ENCODE measurements at places on chromosomes 7 and 10.

DNA sequence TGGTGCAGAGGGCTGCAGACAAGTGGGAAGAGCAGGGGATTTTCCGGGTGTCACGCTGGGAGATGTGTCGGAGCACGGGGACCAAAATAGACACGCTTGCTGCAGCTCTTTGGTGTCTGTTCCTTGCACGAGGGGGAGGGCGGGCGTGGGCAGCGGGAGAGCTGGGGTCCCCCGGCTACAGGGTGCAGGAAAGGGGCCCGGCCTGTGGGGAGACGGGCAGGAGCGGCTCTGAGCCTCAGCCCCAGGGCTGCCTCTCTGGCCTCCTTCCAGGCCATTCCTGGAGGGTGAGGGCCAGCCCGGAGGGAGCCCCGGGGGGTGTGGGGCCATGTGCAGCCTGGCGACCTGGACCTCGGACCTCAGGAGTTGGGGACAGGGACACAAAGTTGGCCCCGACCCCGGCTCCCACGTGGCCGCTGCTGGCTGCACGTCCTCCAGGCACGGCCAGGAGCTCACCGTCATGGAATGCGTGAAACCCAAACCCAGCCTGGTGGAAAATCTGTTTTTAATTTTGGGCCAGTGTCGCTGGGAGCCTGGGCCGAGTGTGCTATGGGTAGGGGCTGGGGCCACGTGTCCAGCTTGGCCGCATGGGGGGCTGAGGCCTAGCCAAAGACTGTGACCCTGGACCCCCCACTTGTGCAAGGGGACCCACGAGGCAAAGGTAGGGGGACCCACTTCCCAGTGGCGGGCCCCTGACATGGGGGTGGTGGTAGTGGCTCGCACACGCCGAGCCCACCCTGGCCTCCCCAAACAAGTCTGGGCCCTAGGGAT is 6.6 kb downstream of the TTYH3 start:
- no peak for DNase-seq

DNA sequence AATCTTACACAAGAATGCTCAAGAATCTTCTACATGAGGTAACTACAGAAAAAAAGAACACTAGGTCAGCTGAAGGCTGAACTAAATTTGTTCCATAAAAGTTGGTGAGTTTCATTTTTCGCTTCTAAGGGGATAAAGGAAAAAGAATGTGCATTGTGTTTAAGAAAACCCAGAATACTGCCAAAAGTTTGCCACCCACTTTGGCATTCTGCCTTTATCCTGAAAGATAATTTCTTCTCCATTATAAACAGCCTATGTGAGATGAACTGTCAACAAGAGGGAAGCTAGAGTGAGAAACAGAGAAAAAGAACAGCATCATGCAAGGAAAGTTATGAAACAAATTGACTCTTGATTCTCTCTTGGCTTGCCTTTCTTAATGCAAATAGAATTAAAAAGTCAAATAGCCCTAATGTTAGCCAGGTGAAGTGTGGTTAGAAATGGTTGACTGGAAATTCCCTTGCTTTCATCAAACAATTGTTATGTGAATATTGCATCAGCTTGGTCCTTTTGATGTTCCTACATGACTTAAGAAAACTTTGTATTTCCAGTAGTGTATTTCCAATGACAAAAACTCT is 25.8 kb downstream of the STEAP1 start:
- DNase-seq: no peak

DNA sequence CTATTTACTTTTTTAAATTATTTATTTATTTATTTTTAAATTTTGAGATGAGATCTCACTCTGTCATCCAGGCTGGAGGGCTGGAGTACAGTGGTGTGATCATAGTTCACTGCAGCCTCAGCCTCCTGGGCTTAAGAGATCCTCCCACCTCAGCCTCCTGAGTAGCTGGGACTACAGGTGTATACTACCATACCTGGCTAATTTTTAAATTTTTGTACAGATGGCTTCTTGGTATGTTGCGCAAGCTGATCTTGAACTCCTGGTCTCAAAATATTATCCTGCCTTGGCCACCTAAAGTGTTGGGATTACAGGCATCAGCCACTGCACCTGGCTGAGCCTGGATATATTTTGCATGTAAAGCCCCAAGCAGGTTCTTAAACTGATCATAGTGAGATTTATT is 7.6 kb downstream of the CHST12 start:
- DNase-seq: no peak

DNA sequence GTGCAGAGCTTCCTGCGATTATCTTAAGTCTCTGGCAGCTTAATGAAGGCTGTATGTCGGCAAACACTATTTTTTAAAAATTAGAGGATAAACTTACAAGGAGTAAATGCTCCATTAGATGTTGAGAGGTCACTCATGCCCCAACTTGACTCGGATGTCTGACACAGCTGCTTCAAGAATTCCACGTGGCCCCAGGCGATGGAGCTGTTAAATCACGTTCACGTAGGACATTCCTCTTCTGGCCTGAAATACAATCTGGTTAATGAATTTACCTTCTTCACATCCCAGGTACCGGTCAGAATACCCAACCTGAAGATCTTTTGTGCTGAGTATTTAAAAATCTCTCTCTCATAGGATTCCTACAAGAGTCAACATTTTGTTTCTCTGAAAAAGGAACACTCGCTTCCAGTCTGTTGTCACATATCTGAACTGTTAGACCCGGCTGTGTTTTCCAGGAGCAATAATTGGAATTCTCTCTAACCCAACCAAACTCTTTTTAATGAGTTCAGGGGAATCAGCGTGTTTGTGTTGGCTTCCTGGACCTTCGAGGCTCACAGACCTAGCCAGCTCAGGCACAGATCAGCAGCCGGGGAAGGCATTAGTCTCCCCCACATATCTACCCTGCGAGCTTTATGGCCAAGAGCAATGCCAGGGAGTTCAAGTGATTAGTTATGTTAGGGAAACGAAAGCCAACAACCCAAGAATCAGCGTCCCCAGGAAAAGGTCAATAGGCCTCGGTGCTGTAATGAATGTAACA is 284.9 kb downstream of the FGFR2 start:
- no peak for DNase-seq

DNA sequence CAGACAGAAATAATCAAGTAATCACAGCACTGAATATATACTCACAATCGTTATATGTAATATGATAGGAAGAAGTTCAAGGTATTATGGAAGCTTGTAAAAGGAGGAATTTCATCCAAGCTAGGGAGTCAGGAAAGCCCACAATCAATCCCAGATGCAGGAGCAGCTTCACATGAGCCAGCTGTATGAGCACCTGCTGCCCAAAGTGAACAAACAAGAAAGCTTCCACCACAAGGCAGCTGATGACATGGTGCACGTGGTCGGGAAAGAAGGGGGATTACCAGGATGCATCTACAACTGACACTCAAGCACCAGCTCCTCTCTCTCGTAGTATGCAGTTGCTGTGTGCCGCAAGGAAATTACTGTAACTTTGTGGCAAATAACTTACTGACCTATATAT is 225.2 kb downstream of the XPNPEP1 start:
- DNase-seq: peak; percentile 32

GRCh38 chr7:150927956-150928344 is 50.2 kb downstream of the KCNH2 start:
- no peak for DNase-seq

DNA sequence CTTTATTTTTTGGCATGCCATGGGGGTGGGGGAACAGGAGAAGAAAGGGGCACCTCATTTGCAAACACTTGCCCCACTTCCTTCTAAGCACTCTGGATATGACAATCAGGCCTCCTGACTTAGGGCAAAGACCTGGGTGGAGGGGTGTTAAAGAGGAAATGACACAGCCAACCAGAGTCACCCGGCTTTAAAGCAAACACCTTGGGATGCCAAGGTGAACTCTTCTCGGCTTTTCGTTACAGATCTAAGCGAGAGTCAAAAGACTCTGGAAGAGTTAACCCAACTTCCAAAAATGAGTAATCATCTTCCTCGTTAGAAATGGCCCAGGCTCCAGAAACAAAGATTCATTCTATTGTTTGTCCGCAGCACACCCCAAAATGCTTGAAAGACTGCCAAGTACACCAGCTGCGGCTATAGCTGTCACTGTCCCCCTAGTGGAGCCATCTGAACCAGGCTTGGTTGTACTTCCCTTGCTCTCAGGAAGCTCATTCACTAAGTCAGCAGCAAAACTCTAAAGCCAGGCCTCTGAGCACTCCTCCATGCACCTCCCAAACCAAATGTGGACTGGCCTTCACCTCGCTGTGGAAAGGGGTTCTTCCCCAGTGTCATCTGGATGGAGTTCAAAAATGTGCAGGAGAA is 24.8 kb downstream of the FAM53B start:
- DNase-seq: peak; percentile 80

DNA sequence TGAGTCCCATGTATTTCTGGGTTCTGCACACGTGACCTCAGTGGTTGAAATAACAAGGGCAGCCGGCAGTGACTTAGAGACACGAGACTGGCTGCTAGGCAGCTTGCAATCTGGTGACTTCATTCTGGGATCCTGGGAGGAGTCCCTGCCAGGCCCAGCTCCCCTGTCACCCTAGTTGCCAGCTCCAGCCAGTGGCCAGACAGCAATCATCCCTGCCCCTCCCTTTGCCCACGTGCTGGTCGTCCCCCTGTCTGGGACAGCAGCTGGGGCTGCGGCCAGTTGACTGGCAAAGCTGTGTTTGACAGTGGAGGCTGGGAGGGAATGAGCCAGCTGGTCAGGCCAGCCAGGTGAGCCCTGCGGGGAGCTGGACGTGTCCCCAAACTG is 30.0 kb downstream of the ADGRA1 start:
- DNase-seq: no peak

GRCh38 chr10:36119455-36119854 is 477.4 kb upstream of the FZD8 start:
- no peak for DNase-seq

GRCh38 chr10:83182076-83182475 is 957.2 kb upstream of the GHITM start:
- DNase-seq: no peak

DNA sequence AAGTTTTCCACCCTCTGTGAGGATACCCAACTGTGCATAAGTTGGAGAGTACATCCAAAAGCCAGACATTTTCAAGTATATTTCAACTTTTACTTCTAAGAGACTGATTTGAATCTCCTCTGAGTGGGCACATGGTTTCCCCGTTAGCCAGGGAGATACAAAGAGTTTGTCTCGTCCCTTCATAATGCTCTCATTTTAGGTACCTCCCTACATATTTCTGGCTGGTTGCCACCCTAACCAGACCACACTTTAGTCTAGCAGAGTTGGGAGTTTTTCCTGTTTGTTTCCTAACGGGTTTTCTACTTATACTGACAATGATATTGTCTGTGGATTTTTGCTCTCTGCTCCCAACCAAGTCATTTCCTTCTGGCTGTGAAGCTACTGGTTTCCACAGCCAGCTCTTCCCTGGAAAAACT is 180.3 kb downstream of the CCDC71L start:
- no peak for DNase-seq

- DNase-seq: no peak
Measured at GRCh38 chr10:35331894-35332640, 4.2 kb upstream of the CCNY start.

All from left colon (tissue), 2 donors.